Activated T-cell treated with anti-CD3 and anti-CD28 coated beads for 1 hour (primary cell): ENCODE measurements at places on chromosomes 1 and 21.
A peak's percentile ranks its signal among the peaks of the same experiment; 100 is the strongest.

DNA sequence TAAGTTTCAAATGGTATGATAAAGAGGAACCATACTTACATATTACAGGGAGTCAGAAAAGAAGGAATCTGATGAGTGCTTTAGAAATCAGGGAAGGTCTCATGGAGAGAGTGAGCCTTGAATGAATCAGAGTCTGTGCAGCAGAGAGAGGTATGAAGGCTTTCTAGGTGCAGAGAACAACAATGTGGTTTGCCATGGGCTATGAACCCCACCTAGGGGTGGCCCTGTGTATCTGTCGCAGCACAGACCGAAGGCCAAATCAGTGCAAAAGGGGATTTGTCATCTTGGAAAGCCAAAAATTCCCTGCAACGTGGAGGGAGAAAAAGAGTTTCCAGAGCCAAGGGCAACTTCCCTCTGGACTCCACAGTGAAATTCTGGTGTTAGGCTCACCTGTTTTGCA lies 3.5 kb downstream of the PAPPA2 start:
- DNase-seq: no peak

GRCh38 chr1:73044241-73045036 lies 762.1 kb upstream of the NEGR1 start:
- DNase-seq: no peak

DNA sequence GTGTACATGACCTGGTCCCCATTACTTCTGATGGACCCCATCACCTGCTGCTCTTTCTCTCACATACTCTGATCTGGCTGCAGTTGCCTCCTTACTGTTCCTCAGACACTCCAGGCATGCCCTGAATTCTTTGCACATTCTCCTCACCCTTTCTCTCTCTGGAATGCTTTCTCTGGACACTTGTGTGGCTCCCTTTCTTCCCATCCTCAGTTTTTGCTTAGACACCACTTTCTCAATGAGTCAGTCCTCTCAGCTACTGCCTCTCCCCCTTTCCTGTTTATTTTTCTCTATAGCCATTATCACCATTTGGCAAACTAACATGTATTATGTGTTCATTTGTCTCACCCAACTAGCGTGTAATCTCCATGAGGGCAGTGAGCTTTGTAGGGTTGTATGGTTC lies 28.1 kb downstream of the PLXNA2 start:
- no peak for DNase-seq

- no peak for DNase-seq
These were observed 187.7 kb upstream of the SGIP1 start for GRCh38 chr1:66346057-66346795.

DNA sequence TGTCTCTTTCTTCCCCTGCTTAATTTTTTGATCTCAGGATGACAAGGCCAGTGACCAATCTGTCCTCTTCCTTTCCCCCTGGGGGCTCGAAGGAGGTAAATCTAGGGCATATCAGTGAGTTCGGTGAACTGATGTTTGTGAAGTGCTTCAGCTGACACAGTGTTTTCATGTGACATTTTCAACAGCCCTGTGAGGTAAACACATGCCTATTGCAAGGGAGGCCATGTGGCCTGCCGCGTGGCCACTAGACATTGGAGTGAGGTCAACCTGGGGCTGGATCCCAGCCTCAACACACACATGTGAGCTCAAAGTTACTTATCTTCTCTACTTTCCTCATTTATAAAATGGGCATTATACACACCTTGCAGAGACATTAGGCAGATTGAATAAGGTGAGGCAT lies 126.3 kb downstream of the PLPP3 start:
- no peak for DNase-seq

GRCh38 chr1:93757256-93758036 lies 75.8 kb upstream of the BCAR3 start:
- DNase-seq: no peak

GRCh38 chr1:68136187-68136586 lies 85.8 kb upstream of the DIRAS3 start:
- no peak for DNase-seq

- DNase-seq: no peak
These were observed 235.3 kb downstream of the FAF1 start for GRCh38 chr1:50724626-50725286.

DNA sequence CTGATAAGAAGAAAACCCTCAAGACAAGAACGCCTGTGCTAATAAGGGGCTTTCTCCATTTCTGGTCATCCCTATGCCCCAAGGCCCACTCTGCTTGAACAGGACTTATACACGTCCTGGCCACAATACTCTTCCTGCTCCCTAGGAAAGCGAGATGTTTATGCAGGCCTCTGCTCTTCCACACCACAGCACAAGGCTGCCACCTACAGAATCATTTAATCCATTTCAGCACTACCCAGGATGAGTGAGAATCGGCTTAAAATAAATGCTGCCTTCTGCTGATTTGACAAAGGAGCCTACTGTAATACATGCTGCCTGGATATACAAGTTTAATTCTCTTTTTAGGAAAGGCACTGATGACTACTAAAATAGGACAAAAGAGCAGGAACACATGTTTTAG lies 29.4 kb downstream of the FRRS1 start:
- DNase-seq: no peak

DNA sequence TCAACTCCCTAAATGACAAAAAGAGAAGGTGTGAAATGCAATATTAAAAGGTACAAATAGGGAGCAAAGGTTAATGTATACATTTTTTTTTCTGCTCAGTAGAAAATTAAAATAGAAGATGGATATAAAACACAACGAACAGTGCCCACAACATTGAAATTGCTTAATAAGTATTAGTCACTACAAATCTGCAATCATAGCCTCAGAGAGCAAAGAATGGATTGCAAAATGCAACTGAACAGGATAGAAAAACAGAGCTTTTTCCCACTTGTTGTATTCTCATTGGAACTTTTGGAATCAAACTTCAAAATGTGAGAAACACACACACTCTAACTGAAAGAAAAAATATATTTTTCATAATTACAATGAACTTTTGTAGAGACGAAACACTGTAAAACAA lies 552.2 kb upstream of the NCAM2 start:
- no peak for DNase-seq

- DNase-seq: no peak
These were observed 90.8 kb downstream of the DDAH1 start for GRCh38 chr1:85374160-85374559.

DNA sequence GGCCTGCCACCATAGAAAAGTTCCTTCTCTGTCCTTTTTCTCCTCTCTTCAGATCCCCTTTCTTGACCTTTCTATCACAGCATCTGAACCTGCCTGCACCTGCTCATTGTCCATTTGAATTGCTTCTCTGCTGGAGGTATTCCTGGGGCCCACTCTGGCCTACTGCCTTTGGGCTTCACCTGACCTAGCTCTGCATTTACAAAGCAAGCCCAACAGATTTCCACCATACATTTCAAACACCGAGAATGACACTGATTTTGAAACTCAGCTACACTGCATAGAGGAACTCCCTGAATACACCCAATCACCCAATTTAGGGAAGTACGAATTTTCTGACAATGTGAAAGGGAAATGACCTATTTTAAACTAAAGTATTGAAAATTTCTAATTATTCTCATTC lies 284.5 kb upstream of the USP25 start:
- DNase-seq: no peak

DNA sequence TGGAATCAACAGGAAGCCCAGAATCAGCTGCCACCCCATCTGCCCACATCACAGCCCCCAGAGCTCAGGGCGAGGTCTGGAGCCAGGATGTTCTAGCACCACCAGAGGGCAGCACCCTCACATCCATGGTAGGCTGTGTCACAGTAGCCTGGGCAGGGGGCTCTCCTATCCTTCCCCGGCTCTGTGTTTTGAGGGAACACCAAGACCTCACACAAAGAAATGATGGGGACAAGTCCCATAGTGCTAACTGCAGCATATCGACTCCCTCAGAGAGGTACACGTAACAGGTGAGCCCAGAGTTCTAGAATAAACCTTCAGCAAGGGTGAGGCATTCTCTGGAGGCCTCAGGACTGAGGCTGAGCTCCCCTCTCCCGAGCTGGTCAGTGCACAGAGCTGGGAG lies 2.3 kb upstream of the KCNC4 start:
- peak; percentile 74 for DNase-seq

GRCh38 chr1:211822677-211823407 lies 7.7 kb downstream of the LPGAT1 start:
- no peak for DNase-seq

DNA sequence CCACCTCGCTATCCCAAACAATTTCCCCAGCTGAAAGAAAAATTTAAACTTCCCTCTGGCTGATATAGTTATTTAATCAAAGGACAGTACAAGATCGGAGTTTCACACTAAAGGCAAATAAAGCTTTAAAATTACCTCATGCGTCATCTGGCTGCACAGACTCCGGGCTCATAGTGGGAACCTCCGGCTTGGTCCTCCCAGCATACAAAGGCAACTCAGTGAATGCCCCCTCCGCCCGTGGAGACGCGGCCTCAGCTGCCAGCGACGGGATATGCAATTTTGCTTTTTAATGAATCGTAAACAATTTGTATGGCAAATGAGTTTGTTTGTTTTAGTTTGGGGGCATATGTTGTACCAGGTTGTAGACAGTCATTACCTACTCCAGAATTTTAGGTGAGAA lies 214.6 kb upstream of the NFIA start:
- no peak for DNase-seq

DNA sequence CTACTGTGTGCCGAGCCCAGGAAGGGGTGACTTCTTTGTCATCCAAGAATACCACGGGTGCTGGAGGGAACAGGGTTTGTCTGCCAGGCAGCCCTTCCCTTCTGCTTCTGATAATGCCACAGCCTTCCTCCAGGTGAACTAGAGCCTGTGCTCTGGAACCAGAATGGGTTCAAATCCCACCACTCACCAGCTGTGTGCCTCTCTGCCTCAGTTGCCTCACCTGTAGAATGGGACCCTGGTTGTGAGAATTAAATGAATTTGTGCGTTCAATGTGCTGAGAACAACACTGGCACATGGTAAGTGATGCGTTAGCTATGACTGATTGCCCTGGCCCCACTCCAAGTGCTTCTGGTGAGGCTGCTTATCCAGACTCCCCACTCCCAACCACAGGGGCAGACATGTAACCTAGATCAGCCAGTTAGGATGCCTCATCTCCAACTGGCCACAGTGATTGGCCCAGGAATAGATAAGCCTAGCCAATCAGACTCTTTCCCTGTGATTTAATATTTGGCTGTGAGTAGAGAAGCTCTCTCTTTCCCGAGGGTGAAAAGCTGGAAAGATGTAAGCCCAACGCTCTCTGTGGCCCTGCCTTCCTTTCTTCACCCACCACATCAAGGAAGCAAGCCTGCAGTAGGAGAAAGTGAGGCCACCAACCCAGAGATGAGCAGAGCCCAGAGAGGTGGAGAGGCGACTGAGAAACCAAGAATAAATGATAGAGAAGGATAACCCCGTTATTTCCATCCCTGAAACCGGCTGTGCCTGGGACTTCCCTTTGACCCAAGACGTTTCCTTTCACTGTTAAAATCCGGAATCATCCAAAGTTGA lies 20.8 kb upstream of the LAPTM5 start:
- DNase-seq: no peak

- no peak for DNase-seq
These were observed 19.1 kb downstream of the FUCA1 start for GRCh38 chr1:23848673-23849616.

GRCh38 chr1:98389809-98390208 lies 271.7 kb upstream of the SNX7 start:
- no peak for DNase-seq

- no peak for DNase-seq
These were observed 199.5 kb downstream of the GPATCH2 start for GRCh38 chr1:217431395-217431794.

- DNase-seq: no peak
These were observed 5.0 kb upstream of the PTPN7 start for GRCh38 chr1:202165267-202165941.

- DNase-seq: no peak
These were observed 35.0 kb upstream of the THEM4 start for GRCh38 chr1:151944126-151944856.

DNA sequence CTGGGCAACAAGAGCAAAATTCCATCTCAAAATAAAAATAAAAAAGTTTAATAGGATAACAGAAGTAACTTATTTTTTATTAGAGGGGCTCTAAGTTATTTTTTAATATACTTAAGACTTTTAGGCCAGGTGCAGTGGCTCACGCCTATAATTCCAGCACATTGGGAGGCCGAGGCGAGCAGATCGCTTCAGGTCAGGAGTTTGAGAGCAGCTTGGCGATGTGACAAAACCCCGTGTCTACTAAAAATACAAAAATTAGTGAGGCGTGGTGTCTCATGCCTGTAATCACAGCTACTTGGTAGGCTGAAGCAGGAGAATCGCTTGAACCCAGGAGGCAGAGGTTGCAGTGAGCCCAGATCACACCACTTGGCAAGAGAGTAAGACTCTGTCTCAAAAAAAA lies 180.5 kb upstream of the NR5A2 start:
- DNase-seq: no peak

DNA sequence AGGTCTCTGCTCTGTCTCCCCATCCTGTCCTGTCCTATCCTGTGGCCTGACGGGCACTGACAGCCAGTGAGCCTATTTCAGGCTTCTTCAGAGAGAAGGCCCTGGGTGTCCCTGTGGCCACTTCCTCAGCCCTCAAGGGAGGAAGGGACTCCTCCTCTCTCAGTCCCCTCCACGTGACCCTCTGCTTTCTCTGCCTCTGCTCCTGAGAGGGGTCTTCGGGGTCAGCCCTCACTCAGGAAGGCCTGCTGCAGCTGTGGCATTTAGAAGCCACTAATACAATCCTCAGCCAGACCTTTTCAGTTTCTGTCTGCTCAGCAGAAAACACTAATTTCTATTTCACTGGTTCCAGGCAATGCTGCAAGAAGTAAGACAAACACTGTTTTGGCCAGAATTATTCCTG lies 43.6 kb upstream of the ETV3 start:
- no peak for DNase-seq

DNA sequence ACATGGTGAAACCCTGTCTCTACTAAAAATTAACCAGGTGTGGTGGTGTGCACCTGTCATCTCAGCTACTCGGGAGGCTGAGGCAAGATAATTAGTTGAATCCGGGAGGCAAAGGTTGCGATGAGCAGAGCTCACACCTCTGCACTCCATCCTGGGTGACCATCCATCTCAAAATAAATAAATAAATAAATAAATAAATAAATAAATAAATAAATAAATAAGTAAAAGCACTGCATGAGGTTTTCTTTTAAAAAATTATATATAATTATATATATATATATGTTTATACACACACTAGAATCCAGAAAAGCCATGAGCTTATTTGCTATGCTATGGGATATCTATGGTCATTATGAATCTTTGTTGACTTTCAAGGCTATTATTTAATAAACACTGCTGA lies 2.4 kb downstream of the AMPD1 start:
- DNase-seq: no peak

- peak; percentile 30 for DNase-seq
These were observed at the start of gene TCEA3 for GRCh38 chr1:23424293-23425192. Gene TCEA3, minus strand, starts transcription at chr1:23424748. Its CDS starts 115 bp downstream, at chr1:23424633.
